ENCODE measurements at places on chromosomes 11 and 22.

- DNase-seq: peak; percentile 5
These were observed 84.3 kb upstream of the SHISAL1 start for GRCh38 chr22:44396727-44397722.

DNA sequence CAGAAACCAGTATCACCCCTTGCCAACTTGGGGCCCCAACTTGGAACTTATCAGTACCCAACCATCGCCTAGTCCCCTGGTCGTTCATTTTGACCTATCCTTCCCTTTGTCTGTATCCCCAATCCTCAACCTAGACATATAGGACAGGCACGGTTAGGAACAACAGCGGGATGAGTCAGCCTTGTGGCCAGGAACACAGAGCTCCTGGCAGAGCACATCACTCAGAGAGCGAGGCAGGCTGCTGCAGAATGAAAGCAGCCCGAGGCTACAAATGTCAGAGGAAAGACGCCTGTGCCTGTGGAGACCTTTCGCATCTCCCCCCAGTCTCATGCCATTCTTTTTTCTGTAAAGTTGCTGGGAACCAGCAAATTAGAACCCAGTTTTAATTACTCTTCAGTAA, 14.6 kb downstream of the DKK3 start:
- DNase-seq: no peak

- DNase-seq: no peak
These were observed 25.0 kb downstream of the LRP5 start for GRCh38 chr11:68337399-68337835.

DNA sequence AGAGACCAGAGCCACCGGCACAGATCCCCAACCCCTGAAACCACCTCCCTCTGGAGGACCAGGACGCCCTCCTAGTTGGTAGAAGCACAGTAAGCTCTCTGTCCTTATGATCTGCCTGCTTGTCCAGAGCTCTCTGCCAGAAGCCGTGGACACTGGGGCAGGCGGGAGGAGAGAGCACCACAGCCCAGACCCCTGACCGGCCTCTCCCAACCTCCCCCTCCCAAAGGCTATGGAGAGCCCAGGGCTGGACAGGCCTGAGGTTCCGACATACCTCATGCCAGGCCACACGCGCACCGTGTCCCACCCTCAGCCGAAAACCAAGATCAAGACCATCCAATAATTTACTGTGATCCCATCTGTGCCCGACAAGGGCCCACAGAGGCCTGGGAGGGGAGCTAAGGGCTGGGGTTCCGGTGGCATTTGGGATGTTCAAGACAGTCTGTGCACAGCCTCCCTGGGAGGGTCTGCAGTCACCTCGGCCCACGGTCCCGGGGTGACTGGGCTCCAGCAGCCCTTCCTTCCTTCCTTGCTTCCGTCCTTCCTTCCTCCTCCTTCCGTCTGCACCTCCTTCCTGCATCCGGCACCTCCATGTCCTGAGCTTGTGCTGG, 3.4 kb downstream of the HRAS start:
- no peak for DNase-seq

DNA sequence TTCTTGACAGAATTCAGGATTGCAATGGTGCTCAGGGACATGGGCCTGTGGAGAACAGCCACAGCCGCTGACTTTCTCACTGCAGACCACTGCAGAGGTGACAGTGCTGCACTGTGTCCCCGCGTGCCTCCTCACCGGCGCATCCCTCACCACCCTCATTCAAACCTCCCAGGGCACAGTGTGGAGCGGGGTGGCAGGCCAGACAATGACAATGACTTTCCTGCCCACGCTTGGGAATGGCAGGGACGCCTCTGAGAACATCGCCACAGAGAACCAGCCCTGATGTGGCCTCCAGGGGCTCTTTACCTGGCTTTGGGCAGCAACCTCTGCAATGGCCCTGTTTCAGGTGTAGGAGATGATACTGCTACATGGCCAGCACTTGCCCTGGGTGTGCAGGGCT, 65.7 kb downstream of the NCAPD3 start:
- DNase-seq: no peak

DNA sequence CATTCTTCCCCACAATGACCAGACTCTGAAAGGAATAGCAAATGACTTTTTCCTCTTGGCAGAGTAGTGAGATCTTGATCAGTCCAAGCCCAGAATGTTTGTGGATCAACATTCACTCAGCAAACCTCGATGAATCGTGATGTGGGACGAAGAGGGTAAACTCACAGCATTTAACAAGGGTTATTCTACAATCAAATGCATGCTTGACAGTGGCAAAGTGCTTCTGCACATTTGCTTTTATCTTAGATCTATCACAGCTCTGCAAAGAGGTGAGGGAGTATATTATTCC, 31.8 kb downstream of the TMPRSS5 start:
- DNase-seq: no peak

Data from natural killer cell (primary cell).